Cerebellar cortex (tissue), 1 donor: ENCODE measurements at places on chromosomes 7 and 10.
A peak's percentile ranks its signal among the peaks of the same experiment; 100 is the strongest.

GRCh38 chr7:125084196-125084595 is 154.6 kb upstream of the POT1 start:
- no peak for DNase-seq

- no peak for DNase-seq
Observed at GRCh38 chr7:64308016-64308270, 5.8 kb upstream of the ZNF736 start.

GRCh38 chr10:75244487-75245353 is 9.0 kb upstream of the COMTD1 start:
- DNase-seq = no peak

GRCh38 chr7:5339955-5340354 is 57.2 kb downstream of the SLC29A4 start:
- no peak for DNase-seq

GRCh38 chr10:86017841-86018734 is 348.5 kb downstream of the GRID1 start:
- DNase-seq = no peak

DNA sequence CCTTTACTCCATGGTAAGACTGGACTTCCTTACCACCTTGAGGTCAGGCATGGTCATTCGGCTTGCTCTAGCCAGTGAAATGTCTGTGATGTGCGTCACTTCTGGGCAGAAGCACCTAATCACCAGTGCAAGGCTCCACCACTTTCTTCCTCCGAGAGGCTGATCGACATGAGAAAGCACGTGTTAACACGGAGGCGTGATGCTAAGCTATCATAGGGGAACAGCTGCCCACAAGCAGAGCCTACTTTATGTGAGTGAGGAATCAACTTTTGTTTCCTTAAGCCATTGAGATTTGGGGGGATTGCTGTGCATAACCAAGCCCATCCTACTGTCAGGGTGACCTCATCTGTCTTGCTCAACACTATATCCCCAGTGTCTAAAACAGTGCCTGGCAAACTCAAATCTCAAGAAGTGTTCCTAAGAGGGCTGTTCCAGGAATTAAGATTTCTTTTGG is 23.1 kb upstream of the SAR1A start:
- no peak for DNase-seq

GRCh38 chr10:71927776-71928592 is 36.2 kb upstream of the CHST3 start:
- no peak for DNase-seq

DNA sequence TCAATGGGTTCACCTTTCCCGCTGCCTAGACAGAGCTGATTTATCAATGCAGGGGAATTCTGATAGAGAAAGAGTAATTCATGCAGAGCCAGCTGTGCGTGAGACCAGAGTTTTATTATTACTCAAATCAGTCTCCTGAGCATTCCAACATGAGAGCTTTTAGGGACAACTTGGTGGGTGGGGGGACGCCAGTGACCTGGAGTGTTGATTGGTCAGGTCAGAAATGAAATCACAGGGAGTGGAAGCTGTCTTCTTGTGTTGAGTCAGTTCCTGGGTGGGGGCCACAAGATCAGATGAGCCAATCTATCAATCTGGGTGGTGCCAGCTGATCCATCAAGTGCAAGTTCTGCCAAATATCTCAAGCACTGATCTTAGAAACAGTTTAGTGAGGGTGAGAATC is 99.0 kb upstream of the CAV2 start:
- DNase-seq = no peak

GRCh38 chr10:36499693-36500092 is 625.7 kb upstream of the ANKRD30A start:
- no peak for DNase-seq

GRCh38 chr7:124718032-124718766 is 47.4 kb downstream of the GPR37 start:
- no peak for DNase-seq

DNA sequence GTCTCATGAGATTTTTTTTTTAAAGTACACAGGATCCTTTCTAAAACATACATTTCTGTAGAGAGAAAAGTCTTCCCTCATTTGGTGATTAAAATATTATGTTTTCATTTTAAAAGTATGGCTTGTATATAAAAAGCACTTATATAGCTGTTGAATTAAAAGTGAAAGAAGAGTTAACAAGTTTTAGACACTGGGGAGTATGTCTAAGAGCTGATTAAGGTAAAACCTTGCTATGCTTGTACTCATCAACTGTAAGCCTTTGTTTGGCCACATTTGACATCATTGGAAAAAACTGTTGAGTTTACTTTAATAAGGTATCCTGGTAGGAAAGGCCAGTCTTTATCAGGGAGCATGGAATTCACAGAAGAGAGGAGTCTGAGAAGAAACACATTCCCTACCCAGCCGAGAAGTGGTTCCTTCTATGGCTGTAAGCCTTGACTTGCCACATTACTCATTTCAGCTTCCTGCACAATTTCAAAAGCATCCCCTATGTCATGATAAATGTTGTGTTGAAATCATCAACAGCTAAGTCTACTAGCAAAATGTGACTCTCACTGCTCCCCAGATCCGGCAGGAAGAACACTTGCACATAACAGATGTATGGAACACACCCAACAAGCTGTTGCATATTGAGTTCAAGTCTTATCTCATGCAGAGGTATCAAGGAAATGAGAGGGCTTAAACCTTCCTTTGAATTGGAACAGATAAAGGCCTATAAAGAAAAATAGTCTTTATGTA is 171.8 kb upstream of the CDK1 start:
- peak; percentile 76 for DNase-seq

GRCh38 chr10:33483124-33483815 is 148.8 kb upstream of the NRP1 start:
- no peak for DNase-seq

DNA sequence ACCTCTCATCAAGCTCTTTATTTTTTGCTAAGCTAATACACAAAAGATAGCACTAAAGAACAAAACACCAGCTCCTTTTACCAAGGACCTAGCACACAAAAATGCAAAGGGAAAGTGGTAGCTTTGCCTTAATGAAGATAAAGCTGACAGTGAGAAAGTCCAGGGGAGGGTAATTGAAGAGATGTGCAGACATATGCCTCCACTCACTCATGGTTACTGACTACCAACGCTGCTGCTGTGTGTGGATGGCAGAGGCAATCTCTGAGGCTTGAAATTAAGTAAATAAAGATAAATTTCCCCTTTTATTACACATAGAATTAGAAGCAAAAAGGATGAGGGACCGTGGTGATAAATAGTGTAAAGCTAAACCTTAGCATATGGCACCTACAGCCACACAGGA is 87.0 kb downstream of the HGF start:
- DNase-seq = no peak

DNA sequence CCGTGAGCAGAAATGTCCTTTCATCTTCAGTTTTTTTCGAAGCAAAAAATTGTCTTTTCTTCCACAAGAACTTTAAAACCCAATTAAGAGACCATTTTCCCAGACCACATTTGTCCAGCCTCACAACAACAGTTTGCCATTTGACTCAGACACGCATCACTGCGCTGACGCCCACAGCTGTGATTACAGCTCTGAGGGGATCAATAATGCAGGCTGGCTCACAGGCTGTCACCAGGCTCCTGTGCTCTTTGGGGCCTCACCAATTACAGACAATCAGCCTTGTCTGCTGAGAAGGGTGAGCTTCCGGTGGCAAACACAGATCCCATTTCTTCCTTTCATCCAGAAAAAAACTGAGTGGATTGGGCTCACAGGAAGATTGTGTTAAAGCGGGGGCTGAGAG is 33.3 kb downstream of the DDC start:
- DNase-seq = no peak

- no peak for DNase-seq
Observed at GRCh38 chr7:139874302-139874629, 45.2 kb downstream of the TBXAS1 start.

DNA sequence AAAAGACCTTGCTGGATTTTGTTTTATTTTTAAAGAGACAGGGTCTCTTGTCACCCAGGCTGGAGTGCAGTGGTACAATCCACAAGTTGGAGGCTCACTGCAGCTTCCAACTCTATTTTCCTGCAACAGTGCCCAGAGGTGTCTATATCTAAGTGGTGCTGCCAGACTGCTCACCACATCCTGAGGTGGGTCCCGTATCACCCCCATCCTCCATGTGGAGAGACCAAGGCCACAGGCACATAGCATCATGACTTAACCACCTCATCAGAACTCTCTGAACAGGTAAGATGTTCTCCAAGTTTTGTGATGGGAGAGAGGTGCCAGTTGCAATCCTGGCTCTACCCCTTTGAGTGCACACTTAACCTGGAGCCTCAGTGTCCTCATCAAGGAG is 98.2 kb downstream of the RNF216 start:
- DNase-seq = no peak

GRCh38 chr7:131255242-131255641 is 72.4 kb upstream of the MKLN1 start:
- DNase-seq = no peak

DNA sequence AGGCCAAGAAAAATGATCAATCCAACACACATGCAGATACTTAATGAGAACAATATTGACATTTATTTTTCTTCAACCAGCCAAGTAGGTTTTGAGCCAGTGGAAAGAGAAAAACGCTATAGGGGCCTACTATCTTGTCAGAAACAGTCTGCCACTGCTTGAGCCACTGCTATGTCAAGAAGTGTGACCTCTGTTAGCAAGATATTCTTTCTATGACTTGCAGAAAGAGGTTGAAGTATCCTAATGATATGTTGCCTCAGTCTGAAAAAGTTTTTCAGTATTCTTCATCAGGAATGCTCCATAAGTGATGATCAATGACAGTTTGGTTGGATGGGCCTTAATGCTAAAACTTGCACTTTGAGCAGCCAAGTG is 328.4 kb upstream of the KCND2 start:
- DNase-seq = no peak

DNA sequence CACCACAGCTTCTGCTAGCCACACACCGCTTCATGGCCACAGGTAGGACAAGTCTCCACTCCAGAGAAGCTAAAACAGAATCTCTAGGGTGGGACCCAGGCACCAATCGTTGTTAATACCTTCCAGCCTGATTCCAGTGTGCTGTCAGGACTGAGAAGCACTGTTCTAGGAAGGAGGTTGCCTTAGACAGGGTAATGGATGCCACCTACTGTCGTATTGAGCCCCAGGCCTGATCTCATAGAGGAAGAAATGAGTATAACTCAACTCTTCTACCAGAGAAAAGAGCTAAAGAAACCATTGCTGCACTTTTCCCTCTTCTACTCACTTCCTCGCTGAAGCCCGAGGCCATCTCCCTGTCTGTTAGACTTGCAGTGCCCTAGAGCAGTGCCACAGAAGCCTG is 31.8 kb downstream of the CNNM1 start:
- no peak for DNase-seq

GRCh38 chr10:50469288-50469687 is 154.5 kb downstream of the SGMS1 start:
- DNase-seq = no peak

DNA sequence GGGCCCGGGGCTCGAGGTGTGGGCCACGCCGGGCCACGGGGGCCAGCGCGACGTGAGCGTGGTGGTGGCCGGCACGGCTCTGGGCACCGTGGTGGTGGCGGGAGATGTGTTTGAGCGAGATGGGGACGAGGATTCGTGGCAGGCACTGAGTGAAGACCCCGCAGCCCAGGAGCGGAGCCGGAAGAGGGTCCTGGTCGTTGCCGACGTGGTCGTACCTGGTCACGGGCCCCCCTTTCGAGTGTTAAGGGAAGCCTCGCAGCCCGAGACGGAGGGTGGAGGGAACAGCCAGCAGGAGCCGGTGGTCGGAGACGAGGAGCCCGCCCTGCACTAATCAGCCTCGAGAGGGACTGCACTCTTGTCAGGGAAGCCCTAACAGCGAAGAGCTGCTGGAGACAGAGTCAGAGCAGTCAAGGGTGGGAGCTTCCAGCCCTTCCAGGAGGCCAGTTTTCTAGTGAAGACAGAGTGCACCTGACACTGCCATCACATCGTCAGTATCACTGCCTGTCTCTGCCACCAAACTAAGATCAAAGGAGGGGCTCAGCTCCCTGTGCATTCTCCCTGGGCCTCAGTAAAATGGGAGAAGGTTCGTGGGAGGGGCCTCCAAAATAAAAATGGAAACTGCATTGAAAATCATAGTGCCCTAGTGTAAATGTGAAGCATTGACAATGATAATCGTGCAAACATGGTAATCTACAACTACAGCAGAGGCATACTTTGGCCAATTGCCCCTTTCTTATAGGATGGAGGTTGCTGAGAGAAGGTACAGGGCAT is 1.3 kb downstream of the MBLAC1 start:
- DNase-seq = peak; percentile 62

DNA sequence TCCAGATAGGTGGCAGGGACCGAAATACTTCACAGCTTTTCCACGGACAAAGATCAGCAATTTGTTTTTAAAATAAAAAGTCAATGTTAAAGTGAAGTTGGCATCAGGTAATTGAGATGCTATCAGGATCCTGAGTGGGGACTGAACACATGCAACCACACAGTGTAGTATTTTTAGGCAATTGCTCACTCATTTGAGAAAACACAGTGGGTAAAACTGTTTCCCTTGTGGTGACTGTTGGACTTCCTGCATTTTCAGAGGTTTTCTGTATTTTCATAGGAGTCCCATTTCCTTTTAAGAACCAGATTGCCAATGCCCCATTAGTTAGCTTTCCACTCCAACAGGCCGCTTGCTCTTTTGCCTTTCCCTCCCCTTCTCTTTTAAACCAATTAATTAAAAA is 159.5 kb upstream of the ZNF32 start:
- no peak for DNase-seq

DNA sequence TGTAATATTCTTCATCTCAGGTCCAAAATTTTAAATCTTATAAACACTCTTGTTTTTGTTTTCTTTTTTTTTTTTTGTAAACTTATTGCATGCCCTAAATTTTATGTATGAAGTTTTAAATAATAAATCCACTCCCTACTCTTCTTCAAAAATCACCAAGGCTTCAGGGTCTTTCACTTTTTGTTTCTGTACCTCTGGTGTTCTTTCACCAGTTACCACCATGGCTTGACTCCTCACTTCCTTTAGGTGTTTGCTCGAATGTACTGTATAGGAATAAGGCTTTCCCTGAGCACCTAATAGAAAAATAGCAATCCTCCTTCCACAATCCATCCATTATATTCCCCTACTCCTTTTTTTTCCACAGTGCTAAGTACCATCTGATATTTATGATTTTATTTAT is 962.8 kb upstream of the POT1 start:
- no peak for DNase-seq

DNA sequence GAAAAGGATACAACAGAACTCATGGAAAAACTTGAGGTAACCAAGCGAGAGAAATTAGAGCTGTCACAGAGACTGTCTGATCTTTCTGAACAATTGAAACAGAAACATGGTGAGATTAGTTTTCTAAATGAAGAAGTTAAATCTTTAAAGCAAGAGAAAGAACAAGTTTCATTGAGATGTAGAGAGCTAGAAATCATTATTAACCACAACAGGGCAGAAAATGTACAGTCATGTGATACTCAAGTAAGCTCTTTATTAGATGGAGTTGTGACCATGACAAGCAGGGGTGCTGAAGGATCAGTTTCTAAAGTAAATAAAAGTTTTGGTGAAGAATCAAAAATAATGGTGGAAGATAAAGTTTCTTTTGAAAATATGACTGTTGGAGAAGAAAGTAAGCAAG is 62.1 kb downstream of the AKAP9 start:
- DNase-seq = no peak

- DNase-seq = no peak
Observed at GRCh38 chr7:106420736-106421135, 136.0 kb upstream of the NAMPT start.
